Fibroblast of the aortic adventitia (primary cell): ENCODE measurements at places on chromosomes 5 and 9.

DNA sequence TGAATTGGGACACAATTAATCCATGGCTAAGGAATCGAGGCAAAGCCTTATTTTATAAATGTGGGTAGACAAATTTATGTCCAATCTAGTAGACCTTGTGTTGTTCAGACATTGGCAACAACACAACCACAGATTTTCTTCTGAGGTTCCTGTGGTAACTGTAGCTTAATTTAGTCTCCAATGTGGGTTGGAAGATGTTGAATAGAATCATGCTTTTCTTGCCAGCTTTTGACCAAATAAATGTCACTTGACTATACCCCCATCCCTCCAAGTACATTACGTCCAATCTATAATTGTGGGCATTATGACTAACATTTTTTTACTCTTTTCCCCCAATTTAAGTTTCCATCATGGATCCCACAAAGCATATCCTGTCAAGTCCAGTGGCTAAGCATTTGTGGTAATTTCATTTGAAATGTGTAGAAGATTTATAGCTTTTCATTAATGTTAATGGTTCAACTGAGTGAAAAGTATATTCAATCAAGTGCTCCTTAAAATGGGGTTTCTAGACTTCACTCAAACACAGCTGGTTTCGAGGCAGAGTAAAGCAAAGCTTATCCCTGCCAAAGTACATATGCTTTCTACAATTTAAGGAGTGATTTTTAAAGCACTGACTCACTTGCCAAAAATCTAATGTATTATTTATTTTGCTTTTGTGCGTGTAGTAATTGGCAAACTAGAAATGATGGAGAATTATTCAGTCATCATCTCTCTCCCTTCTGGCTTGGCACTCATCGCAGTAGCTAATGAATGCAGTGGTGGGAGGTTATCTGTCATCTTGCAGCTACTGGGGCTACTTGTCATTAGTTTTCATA lies 141.8 kb downstream of the FAM174A start:
- DNase-seq = peak; percentile 40

DNA sequence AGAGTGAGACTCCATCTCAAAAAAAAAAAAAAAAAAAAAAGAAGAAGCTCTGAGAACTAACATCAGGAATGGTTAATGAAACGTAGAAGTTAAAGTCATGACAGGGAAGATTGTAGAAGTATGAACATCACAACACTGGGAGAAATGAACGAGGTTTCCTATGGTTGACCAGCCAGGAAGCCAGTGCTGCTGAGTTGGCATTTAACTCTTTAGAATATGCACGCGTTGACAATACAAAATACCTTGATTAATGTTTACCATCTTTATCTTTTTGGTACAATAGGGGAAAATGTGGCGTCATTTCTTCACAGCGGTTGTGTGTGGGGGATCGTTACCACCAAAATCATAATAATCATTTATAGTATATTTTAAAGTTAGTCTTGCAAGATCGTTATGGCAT lies 32.0 kb downstream of the ABO start:
- no peak for DNase-seq

GRCh38 chr5:151685749-151686673 lies 704 bp downstream of the SPARC start:
- peak; percentile 54 for DNase-seq

GRCh38 chr9:69176471-69177171 lies 2.5 kb downstream of the TJP2 start:
- DNase-seq = no peak

DNA sequence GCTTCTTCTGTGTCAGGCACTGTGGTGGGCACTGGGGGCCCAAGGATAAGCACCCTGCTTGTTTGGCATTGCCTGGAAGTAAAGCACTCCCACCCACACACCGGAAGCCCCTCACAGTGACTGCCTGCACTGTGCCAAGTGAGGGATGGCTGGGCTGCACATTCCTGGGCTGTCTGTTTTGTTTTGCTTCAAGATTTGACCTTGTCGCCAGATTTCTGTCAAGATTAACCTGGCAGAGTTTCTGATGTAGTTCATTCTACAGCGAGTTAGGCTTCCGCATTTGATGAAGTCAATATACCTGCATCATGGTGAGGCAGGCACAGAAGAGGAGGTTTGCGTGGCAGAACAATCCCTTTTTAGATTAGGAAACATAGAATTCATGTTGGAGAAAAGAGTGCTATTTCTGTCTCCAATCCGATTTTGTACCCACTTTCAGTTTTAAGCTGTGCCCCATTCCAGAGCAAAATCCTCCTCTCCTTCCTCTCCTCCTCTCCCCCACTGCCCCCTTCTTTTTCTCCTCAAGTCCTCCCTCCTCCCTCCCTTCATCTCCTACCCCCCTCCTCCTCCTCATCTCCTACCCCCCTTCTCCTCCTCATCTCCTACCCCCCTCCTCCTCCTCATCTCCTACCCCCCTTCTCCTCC lies 14.4 kb upstream of the BOD1 start:
- DNase-seq = no peak

DNA sequence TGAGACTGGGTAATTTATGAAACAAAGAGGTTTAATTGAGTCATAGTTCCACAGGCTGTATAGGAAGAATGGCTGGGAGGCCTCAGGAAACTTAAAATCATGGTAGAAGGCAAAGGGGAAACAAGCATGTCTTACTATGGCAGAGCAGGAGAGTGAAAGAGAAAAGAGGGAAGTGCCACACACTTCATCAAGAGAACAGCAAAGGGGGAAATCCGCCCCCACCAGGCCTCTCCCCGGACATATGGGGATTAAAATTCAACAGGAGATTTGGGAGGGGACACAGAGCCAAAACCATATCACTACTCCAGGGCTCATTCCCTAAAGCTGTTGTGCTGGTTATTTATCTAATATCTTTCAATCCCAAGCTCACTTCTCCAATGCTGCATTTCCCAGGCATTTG lies 50.2 kb upstream of the NR3C1 start:
- DNase-seq = no peak

DNA sequence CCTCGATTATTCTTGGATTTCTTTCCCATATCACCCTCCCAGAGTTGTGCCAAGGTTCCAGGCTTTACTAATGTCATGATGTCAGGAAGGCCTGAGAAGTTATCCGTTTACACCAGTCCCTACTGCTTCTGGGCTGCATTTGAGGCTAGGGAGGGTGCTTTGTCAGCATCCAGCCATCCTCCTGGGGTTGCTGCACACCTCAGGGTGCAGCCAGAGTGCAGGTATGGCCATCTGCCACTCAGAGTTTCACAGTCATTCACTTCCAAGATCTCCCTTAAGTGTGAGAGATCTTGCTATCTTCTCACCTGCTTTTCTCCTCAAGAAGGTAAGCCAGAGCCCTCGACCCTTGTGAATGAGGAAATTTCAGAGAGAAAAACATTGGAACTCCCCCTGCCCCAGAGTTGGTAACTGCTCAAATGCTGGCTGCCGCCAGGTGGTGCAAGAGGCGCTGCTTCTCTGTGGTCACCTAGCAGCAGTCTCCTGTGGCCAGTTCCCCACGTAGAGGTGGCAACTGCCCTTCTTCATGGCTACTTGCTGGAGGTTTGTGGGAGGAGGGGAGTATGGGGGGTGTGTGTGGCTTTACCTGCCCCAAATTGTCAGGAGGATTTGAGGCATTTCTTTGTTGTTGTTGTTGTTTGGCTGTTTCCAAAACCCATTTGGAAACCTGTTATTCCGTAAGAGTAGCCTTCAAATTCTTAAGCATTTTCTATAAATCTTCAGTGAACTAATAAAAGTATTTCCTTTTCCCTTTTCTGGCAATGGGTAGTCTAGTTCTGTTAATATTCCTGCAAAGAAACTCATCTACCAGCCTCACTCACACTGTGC lies 259.6 kb upstream of the DMRT1 start:
- DNase-seq = no peak

GRCh38 chr5:170896779-170897178 lies 35.0 kb downstream of the RANBP17 start:
- peak; percentile 8 for DNase-seq

DNA sequence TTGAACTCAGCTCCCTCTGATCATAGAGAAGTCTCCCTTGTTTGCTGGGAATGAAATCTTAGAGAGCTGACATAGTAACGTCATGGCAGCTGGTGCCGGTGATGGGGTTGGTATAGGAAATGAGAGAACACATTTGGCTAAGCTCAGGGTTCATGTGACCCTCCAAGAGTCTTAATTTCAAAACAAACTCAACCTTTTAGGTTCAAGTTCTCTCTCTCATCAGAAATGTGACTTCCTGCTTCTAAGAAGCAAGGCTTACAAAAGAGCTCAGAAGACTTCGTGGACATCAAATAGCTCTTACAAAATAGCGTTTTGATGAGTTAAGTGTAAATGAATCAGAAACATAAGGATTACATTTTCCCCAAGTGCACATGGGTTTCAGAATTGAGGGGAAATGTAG lies 97.3 kb downstream of the PAPPA start:
- DNase-seq = no peak

GRCh38 chr9:132406554-132407122 lies at the start of gene TTF1:
Gene TTF1 (minus strand): TSS chr9:132406840. CDS start chr9:132402821, 4,019 bp downstream.
- DNase-seq = peak; percentile 90

- DNase-seq = no peak
Observed at GRCh38 chr5:103648086-103648485, 85.5 kb upstream of the NUDT12 start.

- no peak for DNase-seq
Observed at GRCh38 chr9:125495172-125496119, 211.6 kb downstream of the MAPKAP1 start.

GRCh38 chr9:122333169-122333808 lies 37.5 kb upstream of the PTGS1 start:
- DNase-seq = no peak

- no peak for DNase-seq
Observed at GRCh38 chr9:89436326-89436725, 61.6 kb downstream of the SEMA4D start.

- DNase-seq = no peak
Observed at GRCh38 chr9:1051584-1052275, 1.6 kb downstream of the DMRT2 start.

- peak; percentile 15 for DNase-seq
Observed at GRCh38 chr9:108618906-108619550, 236.8 kb downstream of the ACTL7B start.

DNA sequence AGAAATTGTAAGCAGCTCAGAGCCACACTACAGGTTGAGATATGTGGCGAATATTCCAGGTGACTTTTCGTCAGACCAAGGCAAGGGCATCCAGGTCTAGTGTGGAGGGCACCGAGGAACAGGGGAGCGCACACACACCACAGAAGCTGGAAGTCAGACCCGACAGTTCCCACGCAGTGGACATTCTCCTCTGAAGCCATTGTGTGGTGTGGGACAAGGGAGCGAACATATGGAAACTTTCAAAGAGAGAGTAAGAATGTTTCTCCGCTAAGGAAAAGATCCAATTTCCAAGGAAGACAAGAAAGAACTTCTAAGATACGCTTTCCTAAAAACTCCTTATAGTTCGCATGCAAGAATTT lies 141.4 kb upstream of the OTULINL start:
- no peak for DNase-seq
